ENCODE measurements at places on chromosomes 7 and 10.

DNA sequence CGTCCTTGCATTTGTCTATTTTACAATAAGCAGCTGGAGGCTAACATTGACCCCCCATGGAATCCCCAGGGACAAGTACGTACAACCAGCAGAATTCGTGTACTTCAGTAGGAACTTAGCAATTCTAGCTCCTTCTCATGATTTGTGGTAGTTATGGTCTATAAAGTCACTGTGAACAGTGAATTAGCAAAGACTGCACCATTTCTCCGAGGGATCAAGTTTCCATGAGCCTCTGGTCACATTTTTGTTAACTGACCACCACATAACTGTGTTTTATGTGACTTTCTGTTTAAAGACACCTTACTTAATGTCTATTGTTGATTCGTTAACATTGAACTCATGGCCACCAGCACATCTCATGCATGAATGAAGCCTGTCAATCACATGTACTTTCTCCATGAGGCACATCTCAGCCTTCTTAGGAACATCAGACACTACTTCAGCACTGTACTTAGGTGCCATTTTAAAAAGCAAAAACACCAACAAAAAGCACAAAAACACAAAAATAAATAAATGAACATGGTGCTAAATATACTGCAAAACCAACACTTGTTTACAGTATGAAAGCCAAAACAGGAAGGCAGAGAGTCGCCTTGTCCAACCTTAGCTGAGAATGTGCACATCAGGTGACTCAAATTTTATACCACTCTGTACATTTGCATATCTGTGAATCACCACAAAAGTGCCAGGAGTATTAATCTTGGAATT is 9.0 kb upstream of the UCN3 start:
- no peak for DNase-seq

GRCh38 chr7:17474724-17475344 is 176.4 kb downstream of the AHR start:
- DNase-seq: no peak

GRCh38 chr7:142407939-142408570 is 150.2 kb upstream of the PRSS58 start:
- DNase-seq: no peak

DNA sequence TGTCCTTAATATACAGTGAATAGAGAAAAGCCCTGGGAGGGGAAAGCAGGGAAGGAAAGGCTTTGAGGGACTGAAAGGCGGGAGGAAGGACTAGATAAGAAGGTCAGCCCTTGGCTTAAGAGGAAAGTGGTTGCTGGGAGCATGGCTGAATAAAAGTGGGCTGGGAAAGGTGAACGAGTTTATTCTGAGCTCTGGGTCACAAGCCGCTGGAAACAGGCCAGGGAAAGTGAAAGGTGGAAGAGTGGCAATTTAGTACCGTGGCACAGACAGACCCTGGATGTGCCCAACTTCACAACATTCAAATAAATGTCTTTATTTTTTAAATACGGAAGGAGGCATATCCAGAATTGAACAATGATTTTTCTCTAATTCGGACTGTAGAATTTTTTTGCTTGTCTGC is 39.7 kb downstream of the TAC1 start:
- DNase-seq: no peak

- no peak for DNase-seq
Measured at GRCh38 chr10:106826716-106827115, 337.8 kb downstream of the SORCS1 start.

DNA sequence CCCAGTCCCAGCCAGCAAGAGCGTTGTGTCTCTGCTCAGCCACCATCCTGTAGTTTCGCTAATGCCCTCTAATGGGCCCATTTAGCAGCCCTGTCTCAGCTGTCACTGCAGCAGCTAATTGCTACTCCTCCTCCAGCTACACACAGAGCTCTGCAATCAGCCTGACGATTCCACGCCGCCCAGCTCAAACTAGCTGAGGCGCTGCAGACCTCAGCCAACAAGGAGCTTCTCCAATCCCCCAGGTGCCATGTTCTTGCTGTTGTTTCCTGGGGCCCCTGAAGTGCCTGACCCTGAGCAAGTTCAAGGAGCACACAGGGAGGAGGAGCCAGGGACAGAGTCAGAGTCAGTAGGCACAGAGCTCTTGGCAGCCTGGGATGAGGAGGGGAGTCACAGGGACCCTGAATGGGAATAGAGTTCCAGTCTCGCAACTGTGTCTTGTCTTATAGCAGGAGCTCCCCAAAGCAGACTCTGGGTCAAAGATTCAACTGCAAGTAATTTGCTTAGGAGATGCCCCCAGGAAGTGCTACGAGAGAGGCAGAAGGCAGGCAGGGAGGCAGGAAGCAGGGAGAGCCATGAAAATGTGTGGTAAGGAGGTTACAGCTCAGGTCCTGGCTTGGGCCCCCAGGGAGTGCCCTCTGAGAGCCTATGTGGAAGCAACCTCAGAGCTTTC is 135.8 kb upstream of the UNC5B start:
- DNase-seq: no peak

GRCh38 chr10:17607603-17608332 is 9.4 kb downstream of the HACD1 start:
- no peak for DNase-seq

Measured in thoracic aorta (tissue), 2 donors.